ENCODE measurements at places on chromosomes 5 and 9.

DNA sequence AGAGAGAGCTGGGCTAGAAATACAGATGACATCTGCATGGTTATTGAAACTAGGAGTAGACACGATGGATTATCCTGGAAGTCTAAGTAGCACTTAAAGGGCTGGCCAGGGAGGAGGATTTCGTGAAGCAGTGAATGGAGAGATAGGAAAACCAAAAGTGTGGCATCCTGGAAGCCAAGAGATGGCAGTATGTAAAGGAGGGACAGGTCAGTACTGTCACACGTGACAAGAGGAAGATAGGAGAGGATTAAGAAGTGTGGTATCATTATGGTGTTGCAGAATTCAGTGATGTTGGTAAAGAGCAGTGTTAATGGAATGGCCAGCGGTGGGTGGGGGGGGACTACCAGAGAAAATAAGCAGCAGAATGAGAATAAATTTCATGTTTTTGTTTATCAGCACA is 11.7 kb downstream of the RAD23B start:
- no peak for DNase-seq

GRCh38 chr5:68428231-68428811 is 212.8 kb downstream of the PIK3R1 start:
- no peak for DNase-seq

DNA sequence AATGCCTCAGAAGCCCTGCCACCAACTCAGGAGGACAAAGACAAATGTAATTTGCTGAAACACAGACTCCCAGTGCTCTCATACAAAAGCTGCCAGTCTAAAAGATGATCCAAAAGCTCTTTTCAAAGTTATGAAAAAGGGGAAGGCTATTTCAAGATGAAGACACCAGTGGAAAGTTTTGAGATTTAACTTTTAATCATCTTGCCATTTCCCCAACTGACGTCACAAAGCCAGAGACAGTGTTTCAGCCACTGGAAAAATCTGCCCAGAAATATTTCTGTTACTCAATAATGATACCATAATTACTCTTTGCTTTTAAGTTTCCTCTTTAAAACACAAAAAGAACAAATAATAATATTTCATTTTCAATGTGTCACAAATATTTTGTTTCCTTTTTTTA is 20.9 kb downstream of the ENG start:
- no peak for DNase-seq

GRCh38 chr5:150641824-150642566 is 1.5 kb downstream of the SYNPO start:
- no peak for DNase-seq

- DNase-seq, result no peak
Measured at GRCh38 chr5:159762921-159763320, 153.4 kb upstream of the ADRA1B start.

DNA sequence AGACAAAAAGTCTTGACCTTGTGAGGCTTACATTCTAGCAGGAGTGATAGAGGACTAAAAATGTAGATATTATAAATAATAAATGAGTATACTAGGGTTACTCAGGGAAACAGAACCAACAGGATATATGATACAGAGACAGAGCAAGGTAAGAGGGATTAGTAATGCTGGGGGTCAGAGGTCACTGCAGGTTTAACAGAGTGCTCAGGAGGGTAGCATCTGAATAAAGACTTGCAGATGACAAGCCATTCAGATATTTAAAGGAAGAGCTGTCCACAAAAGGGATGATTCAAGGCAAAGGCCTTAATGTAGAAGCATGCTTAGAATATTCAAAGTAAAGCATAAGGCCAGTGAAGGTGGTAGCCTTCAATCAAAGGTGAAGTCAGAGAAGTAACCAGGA is 65.6 kb upstream of the SEMA6A start:
- no peak for DNase-seq

GRCh38 chr5:77176429-77176828 is 34.1 kb upstream of the PDE8B start:
- no peak for DNase-seq

GRCh38 chr5:121525706-121526105 is 326.0 kb upstream of the FTMT start:
- no peak for DNase-seq

- DNase-seq, result no peak
Measured at GRCh38 chr9:5511935-5512580, 1.7 kb downstream of the PDCD1LG2 start.

DNA sequence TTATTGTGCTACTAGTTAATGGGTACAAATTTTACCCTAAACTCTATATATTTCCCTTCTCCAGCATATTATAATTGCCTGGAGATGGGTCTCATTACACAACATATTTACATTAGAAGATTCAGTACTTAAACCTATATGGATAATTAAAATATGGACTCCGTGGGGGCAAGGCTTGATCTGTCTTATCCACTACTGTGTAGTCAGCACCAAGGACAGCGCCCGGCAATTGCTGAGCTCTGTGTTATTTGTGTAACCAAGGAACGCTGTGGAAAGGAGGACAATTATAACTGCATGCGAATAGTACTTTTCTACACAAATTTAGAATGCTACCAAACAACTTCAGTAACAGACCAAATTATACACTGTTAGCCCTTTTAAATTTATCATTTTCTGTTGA is 77.7 kb downstream of the DNAH5 start:
- no peak for DNase-seq

- DNase-seq, result no peak
Measured at GRCh38 chr9:110520120-110520701, 59.3 kb downstream of the SVEP1 start.

GRCh38 chr9:77435688-77436087 is 212.4 kb downstream of the GNA14 start:
- DNase-seq, result no peak

GRCh38 chr5:147813696-147814095 is 17.8 kb downstream of the SPINK1 start:
- no peak for DNase-seq

GRCh38 chr5:1468629-1469527 is 23.6 kb upstream of the SLC6A3 start:
- no peak for DNase-seq

GRCh38 chr5:171355302-171355724 is 32.3 kb upstream of the NPM1 start:
- no peak for DNase-seq

DNA sequence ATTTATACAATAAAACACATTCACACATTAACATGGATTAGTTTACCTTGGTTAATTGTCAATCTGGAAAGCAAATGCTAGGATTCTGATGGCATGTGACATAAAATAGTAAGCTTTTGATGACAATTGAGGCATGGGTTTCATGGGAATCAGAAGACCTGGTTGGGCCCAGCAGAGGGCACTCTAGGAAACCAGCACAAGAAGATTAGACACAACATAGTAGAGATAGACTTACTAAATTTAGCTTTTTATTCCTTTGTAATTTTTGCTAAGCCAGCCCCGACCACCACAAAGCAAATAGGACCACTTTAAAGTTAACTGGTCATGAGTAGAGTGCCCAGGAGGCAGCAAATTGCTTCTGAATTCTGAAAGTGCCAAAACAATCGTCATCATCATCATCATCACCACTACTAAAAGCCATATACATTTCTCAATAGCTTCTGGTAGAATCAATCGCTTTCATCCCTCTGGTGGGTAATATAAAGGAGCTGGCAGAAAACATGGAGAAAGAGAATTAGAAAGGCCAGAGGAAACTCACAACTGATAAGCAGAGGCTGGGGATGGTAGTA is 163.2 kb downstream of the ARRDC3 start:
- no peak for DNase-seq

DNA sequence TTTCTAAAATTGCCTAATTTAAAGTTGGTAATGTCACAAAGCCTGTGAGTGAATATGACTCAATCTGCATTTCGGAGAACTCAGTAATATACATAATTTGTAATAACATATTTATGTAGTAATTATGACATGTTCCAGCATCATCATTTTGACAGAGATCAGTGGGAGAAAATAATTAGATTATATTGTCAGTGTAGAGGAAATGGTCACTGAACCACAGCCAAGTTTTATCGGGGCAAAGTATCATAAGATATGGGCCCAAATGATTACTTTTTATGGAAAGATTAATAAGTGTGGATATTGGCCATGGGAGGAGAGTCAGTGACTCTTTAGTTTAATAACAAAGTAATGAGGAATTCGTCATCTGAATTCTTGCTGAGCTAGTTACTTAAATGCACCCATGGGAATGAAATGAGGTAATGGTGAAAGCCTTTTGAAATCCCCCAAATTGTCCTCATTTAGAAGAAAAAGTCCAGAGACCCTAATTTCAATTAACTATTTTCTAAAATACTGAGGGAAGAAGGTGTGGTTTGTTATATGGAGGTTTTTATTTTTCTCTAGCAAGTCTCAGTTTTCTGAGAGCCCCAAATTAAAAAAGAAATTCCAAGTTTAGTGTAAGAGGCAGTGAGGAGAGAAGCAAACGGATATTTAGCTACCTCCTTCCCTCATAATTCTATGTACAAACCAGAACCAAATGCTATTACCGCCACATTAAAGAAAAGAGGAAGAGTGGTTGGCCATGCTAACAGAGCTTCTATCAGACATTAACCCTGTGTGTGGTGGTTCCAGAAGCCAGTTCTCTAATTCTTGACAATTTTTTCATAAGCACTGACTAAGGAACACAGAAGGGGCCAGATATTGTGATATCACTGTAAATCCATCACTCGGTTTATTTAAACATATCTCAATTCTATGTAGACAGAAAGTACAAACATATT is 37.7 kb upstream of the MRPS30 start:
- DNase-seq, result no peak

DNA sequence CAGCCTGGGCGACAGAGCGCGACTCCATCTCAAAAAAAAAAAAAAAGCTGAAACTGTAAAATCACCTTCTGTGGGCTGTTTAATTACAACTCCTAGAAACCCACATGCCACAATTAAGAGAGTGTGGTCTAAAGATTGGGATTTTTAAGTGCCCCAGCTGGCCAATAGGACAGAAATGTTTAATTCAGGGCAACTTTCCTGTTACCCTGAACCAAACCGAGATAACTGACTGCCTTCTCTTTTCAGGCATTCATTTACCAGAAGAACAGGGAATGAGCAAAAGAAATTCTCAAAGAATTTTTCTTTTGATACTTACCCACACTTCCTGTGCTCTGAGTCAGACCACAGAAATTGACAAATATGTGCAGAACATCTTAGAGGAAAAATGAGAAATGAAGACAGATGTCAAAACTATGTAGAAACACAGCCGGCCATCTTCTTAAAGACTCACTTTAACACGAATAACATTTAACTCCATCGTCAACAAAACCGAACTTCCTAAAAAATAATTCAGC is 221.3 kb upstream of the DAPK1 start:
- no peak for DNase-seq

- no peak for DNase-seq
Measured at GRCh38 chr5:155047818-155048217, 34.3 kb downstream of the KIF4B start.

GRCh38 chr5:53023969-53024368 is 34.8 kb downstream of the ITGA2 start:
- no peak for DNase-seq

DNA sequence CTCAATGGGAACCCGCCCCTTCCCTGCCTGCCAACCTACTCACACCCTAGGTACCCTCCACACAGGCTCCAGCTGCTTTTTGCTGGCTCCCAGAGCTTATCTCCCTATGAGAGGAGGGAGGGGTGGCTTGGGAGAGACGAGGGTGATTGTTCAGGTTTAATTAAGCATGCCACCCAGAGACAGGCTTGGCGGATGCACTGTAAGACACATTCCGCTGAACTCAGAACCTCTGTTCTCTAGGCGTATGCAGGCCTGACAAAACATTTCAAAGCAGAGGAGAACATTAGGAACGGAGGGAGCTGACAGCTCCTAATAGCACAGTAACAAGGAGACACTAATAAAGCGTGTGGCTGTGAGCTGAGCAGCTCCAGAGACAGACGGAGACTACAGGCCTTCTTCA is 80.1 kb downstream of the TRIM32 start:
- peak; percentile 86 for DNase-seq

- DNase-seq, result no peak
Measured at GRCh38 chr9:69066955-69067354, 31.4 kb downstream of the FXN start.

- no peak for DNase-seq
Measured at GRCh38 chr9:70451765-70452164, 37.3 kb upstream of the KLF9 start.

DNA sequence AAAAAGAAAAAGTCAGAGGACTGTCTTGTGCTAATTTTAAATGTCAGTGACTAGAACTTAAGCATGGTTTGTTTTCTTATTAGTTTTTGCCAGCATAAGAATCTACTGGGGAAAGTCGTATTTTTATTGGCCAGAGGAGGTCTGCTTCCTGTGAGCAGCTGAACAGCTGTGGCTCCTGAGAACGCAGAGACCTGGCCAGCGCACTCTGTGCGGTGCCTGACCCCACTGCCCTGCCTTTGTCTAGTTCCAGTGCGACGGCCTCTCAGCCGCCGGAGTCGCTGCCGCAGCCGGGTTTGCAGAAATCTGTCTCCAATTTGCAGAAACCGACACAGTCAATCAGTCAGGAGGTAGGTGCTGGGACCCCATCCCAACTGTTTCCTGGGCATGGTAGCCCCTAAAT is 42.5 kb downstream of the PRRC2B start:
- no peak for DNase-seq

DNA sequence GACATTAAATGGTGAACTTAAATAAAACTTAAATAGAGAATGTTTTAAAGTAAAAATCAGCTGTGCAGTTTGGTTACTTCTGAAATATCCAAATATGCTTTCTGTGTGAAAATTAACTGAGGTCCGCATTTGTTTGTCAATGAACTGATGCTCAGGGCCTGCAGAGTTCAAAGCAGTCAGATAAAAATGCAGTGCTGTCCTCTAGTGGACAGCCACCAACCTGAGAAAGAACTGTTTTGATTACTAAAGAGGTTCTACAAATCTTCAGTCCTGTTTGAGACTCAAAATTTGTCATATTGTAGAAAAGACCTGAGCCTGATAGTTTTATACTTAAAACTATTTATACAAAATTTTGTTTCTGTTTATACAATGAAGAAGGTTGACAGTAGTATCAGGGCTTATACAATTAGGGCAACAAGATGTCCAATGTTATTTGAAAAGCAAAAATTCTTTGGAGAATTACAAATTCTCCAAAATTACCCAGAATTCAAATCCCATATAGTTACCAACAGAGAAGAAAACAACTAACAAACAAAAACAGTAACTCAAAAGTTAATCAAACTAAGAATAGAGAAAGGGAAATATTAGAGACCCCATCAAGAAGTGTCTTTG is 232.3 kb upstream of the TBCA start:
- peak; percentile 47 for DNase-seq

GRCh38 chr5:141637767-141638419 is 1.1 kb downstream of the RELL2 start:
- DNase-seq, result no peak

DNA sequence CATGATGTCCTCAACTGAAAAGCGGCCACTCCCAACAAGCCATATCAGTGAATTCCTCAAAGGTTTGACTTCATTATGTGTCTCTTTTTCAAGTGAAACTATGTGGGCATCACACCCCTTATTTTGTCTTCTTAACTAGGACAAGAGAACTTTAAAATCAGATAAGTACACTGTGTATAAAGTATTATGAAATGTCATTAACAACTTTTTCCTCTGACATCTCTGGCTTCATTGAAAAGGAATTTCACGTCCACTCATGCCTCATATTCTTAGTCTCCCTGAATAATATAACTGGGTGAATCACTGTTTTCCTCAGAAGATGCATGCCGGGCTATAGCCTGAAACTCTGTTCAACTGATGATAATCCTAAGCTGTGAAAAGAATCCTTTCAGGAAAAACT is 415.8 kb downstream of the ACTL7B start:
- DNase-seq, result no peak

Data from NCI-H1694 treated with DMSO at 0.1 percent for 48 hours (cell line).